Kidney glomerular epithelial cell (primary cell): ENCODE measurements at places on chromosomes 2 and 18.

GRCh38 chr2:213766465-213766901, 482.2 kb downstream of the SPAG16 start:
- no peak for DNase-seq

DNA sequence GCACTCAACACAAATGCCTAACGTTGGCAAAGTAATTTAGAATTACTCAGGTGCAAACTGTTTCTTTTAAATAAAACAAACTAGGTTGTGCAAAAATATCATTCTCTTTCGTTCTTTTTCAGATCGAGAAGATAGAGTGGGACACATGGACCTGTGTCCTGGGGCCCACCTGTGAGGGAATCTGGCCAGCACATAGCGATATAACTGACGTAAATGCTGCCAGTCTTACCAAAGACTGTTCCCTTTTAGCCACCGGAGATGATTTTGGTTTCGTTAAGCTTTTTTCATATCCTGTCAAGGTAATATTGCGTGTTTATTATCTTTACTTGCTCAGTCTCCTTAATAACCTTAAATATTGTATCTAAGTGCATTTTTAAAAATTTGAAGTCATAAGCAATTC, 133.6 kb downstream of the RTN4 start:
- no peak for DNase-seq

- DNase-seq = no peak
These were observed 1102.8 kb upstream of the KLHL29 start for GRCh38 chr2:22282220-22282619.

- DNase-seq = no peak
These were observed 36.8 kb downstream of the GRHL1 start for GRCh38 chr2:9988320-9988719.

GRCh38 chr2:150043172-150043500, 444.3 kb downstream of the RND3 start:
- no peak for DNase-seq

DNA sequence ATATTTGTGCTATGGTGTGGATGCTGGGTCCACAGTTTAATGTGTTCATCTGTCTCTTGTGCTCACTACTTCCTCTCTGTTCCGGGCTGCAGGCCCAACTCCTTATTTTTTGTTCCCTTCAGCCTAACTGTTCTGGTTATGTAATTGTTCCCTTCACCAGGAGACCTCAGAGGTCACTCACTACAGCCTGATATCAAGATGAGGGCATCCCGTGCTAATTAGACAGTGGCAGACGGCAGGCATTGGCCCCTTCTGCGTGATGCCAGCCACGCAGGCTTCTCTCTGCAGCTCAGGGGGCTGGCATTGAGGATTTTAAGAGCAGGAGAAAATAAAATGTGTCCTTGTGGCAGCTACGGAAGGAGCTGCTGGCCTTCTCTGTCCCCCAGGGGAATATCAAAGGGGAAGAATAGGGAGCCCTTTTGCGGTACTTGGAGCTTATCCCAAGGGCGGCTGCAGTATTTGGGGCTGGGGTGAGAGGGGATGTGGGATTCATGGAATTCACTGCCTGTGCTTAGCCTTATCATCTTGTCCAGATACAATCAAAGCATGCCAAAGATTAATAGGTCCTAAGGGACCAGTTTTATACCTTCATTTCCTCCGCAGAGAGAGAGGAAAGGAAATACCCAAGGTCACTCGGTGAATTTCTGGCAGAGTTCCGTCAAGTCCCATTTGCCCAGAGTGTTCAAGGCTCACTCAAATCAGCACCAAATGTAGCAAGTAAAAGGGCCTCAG, 53.3 kb upstream of the TRIB2 start:
- DNase-seq = no peak

DNA sequence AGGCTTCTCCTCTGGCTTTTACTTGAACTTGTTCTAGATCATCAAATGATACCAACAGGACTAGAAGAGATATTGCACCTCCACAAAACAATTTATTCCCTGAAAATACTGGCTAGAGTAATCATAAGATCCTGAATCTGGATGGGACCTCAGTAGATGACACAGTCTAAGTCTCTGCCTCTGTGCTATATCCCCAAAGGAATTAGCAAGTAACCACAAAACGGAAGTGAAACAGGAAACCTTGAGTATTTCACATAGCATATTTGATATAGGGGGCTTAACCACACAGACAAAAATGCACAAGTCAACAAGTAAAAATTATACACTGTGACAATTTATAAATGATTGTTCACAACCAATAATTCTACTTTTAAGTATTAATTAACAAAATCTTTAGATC, 456.9 kb upstream of the TNP1 start:
- no peak for DNase-seq

- no peak for DNase-seq
These were observed 43.4 kb downstream of the EPB41L3 start for GRCh38 chr18:5500158-5500939.

GRCh38 chr2:23912054-23912453, 14.9 kb downstream of the ATAD2B start:
- DNase-seq = no peak

- DNase-seq = no peak
These were observed 223.6 kb upstream of the AGAP1 start for GRCh38 chr2:235270291-235270690.

- no peak for DNase-seq
These were observed 1.2 kb upstream of the LBX2 start for GRCh38 chr2:74500578-74500946.

GRCh38 chr2:233079473-233079877, 19.3 kb downstream of the INPP5D start:
- DNase-seq = no peak

GRCh38 chr18:59921384-59921891, 21.6 kb downstream of the PMAIP1 start:
- no peak for DNase-seq

DNA sequence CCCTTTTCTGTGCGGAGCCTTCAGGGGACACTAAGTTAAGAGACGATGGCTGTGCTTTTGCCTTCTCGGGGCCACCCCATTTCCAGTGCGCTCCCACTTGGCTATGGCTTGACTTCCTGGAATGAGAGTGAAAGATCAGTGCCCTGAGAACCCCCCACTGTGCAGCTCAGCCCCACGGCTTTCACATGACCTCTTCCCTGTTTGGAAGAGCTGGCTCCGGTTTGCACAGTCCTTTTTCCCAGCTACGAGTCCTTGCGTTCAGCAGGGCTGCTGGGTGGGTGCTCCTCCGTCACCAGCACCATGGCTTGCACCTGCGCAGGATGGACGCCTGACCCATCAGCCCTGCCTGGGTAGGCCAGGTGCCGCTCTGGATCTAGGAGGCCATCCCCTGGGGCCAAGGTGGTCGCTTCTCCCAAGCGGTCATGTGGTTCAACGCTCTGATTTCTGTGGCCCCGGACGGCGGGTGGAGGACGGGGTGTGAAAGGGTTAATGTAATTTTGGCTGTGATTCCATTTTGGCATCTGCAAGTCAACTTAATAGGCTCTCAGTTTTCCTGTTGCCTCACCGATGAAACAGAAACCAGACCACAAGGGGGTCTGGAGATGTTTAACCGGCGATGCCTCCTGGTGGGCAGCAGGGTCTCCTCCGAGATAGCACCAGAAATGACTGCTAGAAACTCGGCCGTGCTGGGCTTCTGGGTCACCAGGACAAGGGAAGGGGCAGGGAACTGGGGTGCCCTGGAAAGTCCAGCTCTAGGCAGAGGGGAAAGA, 113.1 kb upstream of the HAAO start:
- no peak for DNase-seq
